ENCODE measurements at places on chromosomes 5 and 9.

GRCh38 chr5:32709750-32710549 lies 1.2 kb upstream of the NPR3 start:
- peak; percentile 80 for DNase-seq

DNA sequence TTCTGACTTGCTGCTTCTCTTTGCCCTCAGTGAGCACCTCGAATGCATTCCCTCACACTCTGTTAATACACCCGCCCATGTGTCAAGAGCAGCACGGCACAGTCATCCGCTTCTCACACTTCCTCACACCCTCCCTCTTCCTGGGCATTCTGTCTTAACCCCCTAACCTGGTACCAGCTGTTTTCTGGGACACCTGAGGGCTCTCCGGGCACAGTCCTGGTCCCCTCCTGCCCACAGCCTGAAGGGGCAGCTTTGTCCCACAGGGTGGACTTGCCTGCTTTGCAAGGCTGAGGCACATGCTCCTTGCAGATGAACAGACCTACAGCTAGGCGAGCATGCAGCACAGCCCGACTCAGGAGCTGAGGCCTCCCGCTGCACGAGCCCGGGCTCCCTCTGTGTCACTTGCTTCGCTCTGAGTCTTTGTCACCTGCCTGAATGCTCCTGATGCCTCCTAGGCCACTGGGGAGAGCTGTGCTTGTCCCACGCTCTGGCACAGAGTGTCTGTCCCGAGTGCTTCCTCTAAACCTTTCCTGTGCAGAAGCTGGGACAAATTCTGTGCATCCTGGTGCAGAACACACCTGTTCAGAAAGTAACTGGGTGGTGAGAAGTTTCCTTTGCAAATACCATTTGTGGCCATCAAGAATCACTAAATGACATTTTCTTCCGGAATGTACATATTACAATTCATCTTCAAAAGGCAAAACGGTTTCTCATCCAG lies 47.8 kb downstream of the AHRR start:
- no peak for DNase-seq

- no peak for DNase-seq
Observed at GRCh38 chr5:56319526-56320181, 86.5 kb upstream of the ANKRD55 start.

- DNase-seq = no peak
Observed at GRCh38 chr5:2135354-2135753, 252.6 kb upstream of the IRX4 start.

DNA sequence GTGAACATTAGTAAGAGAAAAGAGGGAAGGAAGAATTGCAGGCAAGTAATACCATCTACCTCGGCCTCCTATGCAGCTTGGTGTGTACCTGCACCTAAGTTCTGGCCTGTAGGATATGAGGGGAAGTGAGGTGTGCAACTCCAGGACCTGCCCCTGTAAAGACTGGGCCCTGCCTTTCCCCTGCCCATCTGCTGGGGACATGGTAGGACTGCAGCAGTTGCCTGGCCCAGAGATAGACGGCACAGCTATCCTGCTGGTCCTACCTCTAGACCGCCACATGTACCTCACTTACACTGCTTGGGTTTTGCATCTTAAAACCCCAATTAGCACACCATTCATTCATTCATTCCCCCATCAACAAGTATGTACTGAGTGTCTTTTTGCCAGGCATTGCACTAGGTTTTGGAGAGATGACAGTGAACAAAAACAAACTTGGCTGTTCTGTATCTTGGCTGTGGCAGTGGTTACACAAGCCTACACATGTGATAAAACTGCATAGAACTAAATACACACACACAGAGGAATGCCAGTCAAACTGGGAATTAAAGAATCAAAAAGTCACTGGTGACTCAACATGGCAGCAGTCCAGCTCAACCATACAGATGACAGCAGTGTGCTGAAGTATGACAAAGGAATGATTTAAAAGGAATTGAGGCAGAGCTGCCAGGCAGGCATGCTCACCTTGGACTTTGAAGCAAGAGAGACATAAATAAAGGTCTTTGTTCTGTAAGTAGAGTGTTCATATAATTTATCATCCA lies 23.3 kb upstream of the MGAT1 start:
- peak; percentile 51 for DNase-seq
